Upper lobe of left lung (tissue), 6 donors: ENCODE measurements at places on chromosomes 1 and 21. TPM values are rescaled to one million over a fixed set of nuclear protein-coding genes. Genes with fewer than 3 reads are reported as not detected.
A peak's percentile ranks its signal among the peaks of the same experiment; 100 is the strongest.

- DNase-seq, result no peak
Observed at GRCh38 chr1:9604836-9605235, 16.1 kb downstream of the TMEM201 start.

PRAMEF12 gene
- not detected for total RNA-seq

DNA sequence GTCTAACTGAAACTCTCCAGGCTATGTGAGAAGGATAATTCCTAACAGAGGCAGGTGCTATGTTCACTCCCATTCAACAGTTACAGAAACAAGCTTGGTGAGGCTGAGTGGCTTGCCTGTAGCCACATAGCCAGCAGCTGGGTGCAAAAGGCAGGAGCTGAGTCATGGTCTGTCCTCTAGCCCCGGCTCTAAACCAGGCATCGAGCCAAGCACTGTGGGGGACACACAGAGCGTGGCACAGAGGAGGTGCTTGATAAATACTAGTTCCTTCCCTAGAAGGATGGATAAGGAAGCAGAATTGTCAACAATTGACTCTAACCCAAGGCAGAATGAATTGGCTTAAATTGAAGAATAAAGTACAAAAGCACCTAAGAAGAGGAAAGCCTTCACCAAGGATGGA lies 10.4 kb upstream of the KCNA2 start:
- no peak for DNase-seq

- no peak for DNase-seq
Observed at GRCh38 chr1:181033799-181034451, at the start of gene MR1. MR1 (plus strand) TSS chr1:181033983; CDS start chr1:181034008, 25 bp downstream.

DNA sequence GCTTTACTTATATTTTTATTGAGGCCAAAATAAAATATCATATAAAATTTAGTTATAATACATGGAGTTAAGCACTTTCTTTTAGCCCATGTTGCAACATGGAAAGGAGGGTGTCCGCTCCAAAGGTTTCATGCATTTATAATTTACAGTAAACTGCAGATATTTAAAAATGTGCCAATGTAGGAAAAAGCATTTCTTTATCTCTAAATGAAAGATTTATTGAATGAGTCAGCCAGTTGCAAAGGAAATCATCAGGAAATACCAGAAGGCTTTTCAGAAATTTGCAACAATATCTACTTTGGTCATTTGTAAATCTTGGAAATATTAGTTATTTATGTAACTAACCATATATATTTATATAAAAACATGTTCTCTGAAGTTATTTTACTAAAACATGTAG lies 12.1 kb downstream of the ATP6V1G3 start:
- DNase-seq, result no peak

DNA sequence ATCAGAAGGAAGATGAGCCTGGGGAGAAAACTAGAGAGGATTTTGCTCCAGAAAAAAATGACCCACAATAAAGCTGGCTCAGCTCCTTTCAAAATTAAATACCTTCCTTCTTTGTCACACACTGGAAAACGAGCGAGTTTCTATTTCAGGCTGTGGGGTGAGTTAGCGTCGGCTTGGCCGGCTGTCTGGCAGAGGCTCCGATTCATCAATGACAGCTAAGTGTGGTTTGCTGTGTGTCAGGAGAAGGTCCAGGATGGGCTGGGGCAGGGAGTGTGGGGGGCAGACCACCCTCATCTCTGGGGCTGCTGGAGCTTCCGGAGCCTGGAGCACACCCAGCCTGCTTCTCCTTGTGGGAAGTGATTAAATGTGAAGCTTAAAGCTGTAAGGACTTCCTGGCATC lies 120.2 kb downstream of the ETS2 start:
- DNase-seq, result peak; percentile 49

DNA sequence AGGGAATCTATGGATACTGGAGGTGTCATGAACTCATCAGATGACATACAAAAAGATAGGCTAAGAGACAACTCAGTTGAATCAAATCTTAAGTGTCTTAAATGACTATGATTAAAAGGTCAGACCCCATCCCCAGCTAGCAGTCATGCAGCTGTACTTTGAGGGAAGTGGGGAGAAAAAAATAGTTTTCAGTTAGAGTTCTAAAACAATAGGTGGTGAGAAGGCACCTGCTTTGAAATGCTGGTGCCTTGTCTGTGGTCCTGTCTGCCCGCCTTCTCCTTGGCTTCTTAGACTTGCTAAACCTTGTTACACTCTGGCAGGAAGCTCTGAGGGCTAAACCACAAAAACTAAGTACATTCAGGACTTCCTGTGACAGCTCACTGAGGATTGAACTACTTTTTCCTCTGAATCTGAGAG lies 15.3 kb downstream of the CD2 start:
- peak; percentile 50 for DNase-seq

APCS gene
- 0.47 TPM for total RNA-seq

RIMKLA gene
- 10.4 TPM for total RNA-seq

DNA sequence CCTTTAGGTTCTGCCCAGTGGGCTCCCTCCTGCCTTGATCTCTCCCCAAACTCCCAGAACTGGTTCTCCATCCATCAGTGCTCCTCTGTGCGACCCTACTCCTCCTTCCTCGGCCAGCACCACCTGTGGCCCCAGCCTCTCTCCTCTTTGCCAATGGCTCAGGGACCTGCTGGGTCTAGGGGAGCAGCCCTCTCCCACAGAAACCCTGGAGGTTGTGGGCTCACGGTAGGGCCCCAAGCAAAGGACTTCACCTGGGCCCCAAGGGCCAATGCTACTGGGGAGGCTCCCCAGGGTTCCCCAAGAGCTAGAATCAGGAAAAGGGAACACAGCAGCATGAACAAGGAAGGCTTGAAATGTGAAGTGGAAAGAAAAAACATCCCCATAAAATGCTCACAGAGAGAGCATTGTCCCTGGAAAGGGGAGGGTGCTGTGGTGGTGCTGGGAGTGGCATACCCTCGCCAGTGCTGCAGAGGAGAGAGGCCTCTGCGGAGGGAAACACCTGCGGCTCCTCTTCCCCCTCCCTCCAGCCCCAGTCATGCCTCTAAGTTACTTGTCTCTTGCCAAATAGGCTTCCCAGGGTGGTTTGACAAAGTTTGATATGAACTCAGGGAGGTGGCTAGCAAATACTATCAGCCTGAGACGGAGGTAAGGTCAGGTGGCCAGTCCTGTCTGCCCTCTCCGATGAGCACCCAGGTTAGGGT lies 2.5 kb downstream of the TMEM63A start:
- no peak for DNase-seq

OVAAL gene
- not detected for total RNA-seq

DNA sequence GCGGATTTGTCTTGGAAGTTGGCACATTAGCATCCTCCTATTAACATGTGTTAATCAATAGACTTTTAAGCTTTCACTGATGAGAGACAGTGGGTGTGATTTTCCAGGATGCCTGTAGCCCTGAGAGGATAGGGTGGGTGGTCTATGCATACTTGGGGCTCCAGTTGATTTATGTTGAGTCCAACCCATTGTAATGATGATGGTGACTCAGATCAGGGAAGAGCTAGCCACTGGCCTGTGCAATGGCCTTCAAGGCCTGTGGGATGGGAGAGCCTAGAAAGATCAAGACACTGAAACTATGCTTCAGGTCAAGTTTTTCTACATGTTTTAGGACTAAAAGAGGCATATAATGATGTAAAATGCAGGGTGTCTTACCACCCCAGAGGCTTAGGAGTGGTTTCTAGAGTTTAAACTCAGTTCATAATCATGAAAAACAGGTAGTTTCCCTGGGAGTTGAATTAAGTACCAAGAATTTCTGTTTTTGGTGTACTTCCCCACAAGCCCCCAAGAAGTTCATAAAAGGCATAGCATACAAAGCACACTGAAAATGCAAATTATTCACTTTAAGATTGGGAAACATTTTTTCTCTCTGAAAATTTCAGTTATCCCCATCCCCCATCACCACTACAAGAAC lies 19.9 kb downstream of the BEND5 start:
- no peak for DNase-seq

C1orf116 gene
- total RNA-seq, result 190 TPM

PLA2G2F gene
- total RNA-seq, result not detected

- no peak for DNase-seq
Observed at GRCh38 chr1:224700918-224701531, 84.9 kb downstream of the CNIH3 start.
